ENCODE measurements at places on chromosomes 1 and 21.

DNA sequence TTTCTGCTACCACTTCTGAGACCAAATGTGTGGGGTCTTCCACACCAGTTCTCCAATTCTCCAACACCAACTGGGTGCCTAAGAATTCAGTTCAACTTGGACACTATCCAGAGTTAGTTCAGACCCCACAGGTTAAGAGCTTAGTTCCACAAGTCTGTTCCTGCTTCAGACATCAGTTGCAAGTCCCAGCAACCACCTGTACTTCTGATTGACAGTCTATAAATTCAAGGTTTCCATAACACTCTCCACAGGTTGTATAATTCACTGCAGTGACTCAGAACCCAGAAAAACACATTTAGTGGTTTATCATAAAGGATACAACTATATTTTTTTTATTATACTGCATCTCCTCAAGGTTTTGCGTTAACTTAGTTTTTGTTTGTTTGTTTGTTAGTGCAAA lies 18.7 kb downstream of the AK5 start:
- DNase-seq = no peak

GRCh38 chr1:116826818-116827606 lies 72.8 kb downstream of the CD2 start:
- peak; percentile 20 for DNase-seq

DNA sequence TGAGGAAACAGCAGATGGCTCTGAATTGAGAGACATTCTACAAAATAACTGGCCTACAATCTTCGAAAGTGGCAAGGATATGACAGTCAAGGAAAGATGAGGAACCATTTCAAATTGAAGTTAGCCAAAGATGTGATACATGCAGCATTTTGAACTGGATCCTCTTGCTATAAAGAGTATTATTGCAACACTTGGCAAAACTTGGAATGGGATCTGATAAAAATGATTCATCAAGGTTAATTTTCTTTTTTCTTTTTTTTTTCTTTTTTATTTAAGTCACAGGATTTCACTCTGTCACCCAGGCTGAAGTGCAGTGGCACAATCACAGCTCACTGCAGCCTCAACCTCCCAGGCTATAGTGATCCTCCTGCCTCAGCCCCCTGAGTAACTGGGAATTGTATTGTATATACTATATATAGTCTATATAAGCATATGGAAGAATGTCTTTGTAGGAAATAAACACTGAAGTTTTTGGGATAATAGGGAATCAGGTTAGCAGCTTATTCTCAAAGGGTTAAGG lies 49.8 kb upstream of the GJA8 start:
- DNase-seq = no peak

DNA sequence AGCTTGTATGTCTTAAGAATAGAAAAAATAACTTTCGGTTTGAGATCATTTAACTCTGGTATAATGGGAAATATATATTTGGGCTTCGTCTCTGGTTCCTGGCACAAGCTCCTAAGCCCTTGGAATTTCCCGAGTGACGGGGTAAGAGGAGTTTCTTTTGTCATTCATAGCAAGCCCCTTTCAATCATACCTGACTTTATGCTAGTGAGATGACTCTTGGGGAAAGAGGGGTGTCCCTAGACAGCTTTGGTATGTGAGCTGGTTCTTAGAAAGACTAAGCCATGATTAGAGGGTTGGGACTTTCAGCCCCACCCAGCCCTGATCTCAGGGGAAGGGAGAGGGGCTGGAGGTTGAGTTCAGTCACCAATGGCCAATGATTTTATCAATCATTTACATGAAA lies 13.9 kb upstream of the MTARC1 start:
- DNase-seq = no peak

DNA sequence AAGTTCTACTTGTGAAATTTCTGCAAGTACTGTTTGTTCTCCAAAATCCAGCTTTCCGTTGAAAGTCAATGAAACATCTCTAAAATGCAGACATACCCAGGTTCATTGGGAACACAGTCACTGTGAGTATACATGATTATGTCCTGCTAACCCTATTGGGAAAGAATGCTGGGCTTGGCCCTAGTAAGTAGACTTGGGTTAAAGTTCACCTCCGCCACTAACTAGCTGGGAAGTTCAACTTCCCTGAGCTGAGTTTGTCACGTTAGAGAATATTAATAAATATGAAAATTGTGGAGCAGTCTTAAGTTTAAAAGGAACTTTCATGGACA lies 10.5 kb upstream of the PGD start:
- no peak for DNase-seq

- no peak for DNase-seq
Measured at GRCh38 chr1:212042436-212042835, 6.9 kb downstream of the DTL start.

- no peak for DNase-seq
Measured at GRCh38 chr1:110509655-110510054, 9.3 kb downstream of the KCNA10 start.

DNA sequence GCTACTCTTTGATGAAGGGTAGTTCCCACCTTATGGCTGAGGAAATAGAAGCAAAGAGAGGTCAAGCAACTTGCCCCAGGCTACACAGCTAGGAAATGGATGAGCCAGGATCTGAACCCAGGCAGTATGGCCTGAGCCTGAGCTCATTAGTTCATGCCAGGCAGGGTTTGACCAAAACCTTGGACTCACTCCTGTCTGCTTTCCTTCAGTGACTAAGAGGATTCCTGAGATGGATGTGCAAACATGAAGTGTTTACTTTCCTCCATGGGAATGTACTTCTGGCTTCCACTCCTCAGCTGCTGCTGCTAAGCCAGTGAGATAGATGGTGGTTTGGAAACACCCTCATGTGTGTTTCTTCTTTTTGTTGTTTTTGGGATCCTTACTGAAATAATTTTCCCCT lies 35.1 kb upstream of the ERRFI1 start:
- peak; percentile 96 for DNase-seq

DNA sequence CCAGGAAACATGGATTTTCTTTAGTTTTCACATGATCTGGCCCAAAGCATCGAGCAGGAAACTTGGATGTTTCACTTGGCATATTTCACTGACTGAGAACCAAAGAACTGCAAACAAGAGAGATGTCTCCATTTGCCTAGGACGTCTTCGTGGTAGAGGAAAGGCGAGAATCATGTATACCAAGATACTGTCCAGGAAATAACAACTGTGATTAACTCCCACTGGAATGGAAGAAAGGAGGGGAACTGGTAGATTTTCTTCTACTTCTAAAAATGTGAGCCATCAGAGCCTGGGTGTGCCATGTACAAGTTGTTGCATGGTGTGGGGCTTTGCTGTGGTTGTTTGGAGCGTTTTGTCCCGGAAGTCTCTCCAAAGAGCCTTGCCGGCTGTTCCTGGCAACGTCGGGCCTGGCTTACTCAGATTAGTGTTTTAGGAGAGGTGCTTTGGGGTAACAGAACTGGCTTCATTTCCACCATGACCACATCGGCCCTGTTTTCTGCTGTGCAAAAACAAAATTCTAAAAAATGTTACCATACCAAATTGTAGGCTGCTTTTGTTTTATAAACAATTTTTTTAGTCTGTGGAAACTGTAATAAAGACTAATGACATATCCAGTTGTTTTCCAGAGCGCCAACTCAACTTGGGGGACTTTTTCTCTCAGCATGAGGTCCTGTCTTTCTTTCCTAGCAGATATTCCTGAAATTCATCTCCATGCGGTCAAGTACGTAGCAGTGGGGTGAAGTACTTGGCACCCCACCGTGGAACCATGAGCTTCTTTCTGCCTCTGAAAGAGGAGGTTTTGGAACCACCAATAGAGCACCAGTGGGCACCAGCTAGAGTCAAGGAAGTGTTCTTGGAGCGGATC lies 118.3 kb downstream of the TM2D1 start:
- peak; percentile 53 for DNase-seq

- no peak for DNase-seq
Measured at GRCh38 chr21:31520561-31521098, 138.9 kb upstream of the SOD1 start.

GRCh38 chr1:43271186-43272118 lies 1.7 kb downstream of the TMEM125 start:
- no peak for DNase-seq

DNA sequence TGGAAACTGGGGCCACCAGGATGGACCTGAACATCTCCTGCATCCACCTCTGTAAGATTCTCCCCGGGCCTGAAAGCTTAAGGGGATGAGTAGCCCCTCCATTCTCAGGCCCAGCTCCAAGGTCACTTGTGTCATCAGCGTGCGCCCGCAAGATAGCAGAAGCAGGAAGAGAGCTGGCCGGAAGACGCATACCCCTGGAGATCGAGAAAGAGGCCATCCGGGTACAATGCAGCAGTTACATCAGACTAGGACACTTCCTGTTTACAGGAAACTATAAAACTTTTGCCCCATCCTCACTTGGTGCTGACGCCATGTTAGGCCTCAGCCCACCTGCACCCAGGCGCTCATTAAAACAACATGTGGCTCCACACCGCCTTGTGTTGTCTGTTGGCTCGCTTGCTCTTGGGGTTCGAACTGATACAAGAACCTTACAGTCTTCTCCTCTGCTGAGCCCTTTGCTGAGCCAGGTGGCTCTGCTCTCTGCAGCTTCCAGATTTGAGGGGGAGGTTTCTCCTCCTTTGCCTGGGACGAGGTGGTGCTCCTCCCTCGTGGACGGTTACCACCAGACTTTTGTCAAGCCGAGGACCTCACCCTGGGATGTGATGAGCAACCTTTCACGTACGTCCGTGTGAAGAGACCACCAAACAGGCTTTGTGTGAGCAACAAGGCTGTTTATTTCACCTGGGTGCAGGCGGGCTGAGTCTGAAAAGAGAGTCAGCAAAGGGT lies 277.5 kb upstream of the C1orf174 start:
- DNase-seq = no peak

DNA sequence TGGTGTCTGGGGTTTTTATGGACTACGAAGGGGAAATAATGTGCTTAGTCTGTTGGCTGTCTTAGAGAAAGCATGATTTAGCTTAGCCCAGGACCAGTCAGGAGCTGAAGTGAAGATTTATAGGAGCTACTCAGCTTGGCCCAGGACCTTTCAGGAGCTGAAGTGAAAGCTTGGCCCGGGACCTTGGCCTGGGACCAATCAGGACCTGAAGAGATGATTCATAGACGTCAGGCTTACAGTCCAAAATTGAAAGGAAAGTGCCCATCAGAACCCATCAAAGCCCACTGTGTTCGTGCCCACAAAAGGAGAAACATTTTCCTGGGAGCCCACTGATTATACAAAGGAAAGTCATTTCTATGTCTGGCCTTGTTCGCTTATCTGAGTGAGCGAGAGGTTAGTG lies 35.6 kb downstream of the MSTO1 start:
- no peak for DNase-seq

- DNase-seq = peak; percentile 19
Measured at GRCh38 chr1:170668209-170669106, 4.5 kb downstream of the PRRX1 start.

- no peak for DNase-seq
Measured at GRCh38 chr1:35675773-35676172, 34.4 kb upstream of the PSMB2 start.

DNA sequence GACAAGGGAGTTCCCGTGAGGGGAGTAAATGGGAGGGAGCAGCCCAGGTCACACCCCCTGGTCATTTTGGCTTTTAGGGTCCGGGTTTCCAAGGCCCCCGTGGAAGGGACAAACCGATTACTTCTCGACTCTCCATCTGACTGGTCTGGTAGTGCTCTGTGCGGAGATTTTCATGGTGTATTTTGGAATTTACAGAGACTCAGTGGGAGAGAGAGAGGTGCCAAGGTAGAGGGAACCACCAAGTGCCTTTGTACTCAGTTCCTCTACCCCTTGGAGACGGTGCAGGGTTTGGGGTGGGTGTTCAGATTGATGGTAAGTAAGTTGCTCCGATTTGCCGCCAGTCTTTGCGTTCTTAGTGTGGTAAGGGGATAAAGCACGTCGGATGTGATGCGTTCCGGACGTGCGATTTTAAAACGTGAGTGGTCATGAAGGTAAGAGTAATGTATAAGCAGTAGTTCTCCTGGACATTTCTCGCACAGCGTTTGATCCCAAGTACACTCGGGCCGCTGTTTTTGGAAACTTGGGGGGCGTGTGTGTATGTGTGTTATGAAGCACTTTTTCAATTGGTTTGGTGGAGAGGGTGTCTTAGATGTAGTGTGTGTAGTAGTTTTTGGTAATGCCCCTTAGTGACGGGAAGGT lies 682 bp downstream of the SUCO start:
- peak; percentile 14 for DNase-seq

DNA sequence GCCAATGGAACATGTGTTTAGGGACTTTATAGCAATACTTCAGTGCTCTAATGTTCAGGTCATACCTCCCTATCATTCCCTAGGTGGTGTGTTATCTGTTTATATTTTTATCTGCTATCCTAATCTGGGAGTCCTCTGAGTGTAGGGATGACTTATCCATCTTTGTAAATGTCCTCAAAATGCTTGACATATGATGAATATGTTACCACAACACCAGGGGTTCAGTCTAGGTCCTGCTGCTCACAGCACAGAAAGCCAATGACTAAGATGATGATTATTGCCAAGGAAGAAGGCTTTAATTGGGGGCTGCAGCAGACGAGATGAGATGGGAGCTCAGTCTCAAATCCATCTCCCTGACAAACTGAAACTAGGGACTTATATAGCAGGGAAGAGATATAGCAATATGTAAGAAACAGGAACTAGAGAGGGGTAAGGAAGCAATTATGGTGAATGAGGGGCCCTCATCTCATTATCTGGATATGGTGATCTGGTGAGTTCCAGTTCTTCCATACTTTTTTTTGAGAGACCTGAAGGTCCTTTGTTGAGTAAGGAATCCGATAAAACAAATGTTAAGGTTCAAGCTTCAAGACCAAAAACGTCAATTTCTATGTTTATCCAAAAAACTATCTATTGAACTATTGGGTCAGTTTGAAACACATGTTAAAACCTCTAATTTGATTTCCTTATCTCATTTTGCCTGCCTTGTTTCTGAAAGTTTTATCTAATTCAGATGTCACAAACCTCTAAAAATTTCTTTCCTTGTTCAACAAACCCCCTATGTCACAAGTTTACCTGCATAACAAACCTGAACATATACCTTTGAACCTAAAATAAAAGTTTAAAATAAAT lies 256.7 kb upstream of the CACYBP start:
- no peak for DNase-seq

- DNase-seq = no peak
Measured at GRCh38 chr1:164191191-164191590, 367.8 kb upstream of the PBX1 start.

GRCh38 chr1:165883056-165883455 lies 55.6 kb downstream of the UCK2 start:
- DNase-seq = no peak

DNA sequence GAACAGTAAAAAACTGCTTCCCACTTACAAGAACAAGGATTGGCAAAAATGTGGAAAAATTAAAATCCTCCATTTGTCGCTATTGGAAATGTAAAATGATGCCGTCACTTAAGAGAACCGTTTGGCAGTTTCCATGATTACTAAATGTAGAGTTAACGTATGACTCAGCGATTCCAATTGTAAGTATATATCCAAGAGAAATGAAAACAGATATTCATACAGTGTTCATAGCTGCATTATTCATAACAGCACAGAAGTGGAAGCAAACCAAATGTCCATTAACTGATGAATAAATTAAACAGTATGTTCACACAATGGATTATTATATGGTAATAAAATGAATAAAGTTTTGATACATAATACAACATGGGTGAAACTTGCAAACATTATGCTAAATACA lies 971.0 kb downstream of the AMY1C start:
- no peak for DNase-seq

Data from HCEC 1CT (cell line).